ENCODE measurements at places on chromosomes 6 and 20. TPM values are rescaled to one million over a fixed set of nuclear protein-coding genes. Genes with fewer than 3 reads are reported as not detected.

Gene XKR7
- not detected for total RNA-seq

Gene NKX2-4
- total RNA-seq: not detected

Gene MYMX
- not detected for total RNA-seq

- no peak for DNase-seq
Observed at GRCh38 chr20:46984405-46984804, 89.8 kb downstream of the EYA2 start.

DNA sequence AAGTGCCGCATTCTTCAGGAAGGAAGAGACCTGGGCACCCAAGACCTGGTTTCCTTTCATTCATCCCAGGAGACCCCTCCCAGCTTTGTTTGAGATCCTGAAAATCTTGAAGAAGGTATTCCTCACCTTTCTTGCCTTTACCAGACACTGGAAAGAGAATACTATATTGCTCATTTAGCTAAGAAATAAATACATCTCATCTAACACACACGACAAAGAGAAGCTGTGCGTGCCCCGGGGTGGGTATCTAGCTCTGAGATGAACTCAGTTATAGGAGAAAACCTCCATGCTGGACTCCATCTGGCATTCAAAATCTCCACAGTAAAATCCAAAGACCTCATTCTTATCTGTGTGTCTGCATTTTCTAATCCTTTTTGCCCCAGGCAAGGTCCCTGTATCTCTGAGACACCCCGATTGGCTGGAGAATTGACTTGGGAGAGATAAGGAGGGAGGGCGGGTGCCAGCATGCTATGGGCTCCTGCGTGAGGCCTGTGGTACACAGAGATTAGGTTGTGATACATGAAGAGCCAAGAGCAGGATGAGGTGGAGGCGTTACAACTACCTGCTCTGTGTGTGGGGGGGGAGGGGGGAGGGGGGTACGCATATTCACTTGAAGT, 4.8 kb downstream of the MUC21 start:
- DNase-seq: no peak

Gene SLPI
- not detected for total RNA-seq

Data from activated naive CD8-positive, alpha-beta T cell treated with anti-CD3 and anti-CD28 coated beads, Interleukin-2, amount 10 ng/mL, durations not matched to agents 7 days and 5 days (primary cell).